ENCODE measurements at places on chromosomes 1 and 21.
A peak's percentile ranks its signal among the peaks of the same experiment; 100 is the strongest.

GRCh38 chr1:211833174-211833820 is 2.7 kb upstream of the LPGAT1 start:
- DNase-seq: no peak

DNA sequence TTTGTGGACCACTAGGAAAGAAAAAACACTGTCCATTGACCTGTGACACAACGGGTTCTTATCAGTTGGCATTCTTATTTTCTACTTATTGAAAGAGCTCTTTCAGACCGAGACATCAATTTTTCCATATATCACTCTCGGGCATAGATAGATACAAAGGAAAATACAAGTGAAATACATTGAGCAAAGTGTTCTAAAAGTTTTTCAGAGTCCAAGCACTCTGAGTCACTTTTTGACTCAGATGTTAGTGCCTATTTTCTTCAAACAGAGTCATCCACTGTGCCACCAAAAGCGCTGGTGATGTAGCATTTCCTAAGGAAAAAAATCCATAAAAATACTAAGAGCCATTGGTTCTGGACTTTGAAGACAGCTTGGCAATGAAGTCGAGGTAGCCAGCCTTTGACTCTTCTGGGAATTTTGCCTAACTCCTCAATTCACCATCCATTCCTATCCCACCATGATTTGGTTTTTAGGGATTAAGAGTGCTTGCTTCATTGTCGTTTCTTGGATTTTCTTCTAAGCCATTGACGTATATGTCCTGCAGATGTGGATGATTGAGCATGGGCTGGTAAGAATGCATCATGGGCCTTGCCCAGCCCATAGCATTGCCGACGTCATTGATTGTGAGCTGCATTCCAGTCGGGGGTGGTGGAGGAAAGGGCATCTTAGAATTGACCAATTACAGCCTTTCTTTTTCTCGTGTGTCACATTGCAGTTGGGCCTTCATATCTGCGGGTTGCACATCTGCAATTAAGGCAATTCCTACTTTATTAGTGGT is 10.6 kb downstream of the GALNT2 start:
- no peak for DNase-seq

GRCh38 chr1:187839873-187840272 is 1011.1 kb downstream of the PLA2G4A start:
- no peak for DNase-seq

GRCh38 chr1:161388639-161389038 is 21.0 kb upstream of the CFAP126 start:
- DNase-seq: no peak

- DNase-seq: no peak
Observed at GRCh38 chr1:20551161-20551560, 1.2 kb upstream of the FAM43B start.

GRCh38 chr1:26276432-26276838 is 3.5 kb upstream of the SH3BGRL3 start:
- DNase-seq: no peak

DNA sequence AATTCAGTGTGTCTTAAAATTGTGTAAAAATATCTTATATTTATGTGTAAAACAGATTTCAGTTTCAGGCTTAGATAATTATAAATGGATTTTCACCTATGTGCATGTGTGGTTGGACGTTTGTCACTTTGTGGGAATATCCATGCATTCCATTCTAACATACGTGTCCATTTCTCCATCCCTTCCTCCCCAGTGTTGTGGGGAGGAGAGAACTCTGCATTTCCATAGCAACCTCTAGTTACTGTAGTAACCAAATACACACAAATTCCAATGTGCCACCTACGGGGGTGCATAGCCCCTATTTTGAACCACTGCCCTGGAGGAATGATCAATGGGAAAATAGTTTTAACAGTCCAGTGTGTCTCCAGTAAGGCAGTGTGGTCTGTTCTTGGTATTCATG is 79.0 kb downstream of the RASAL2 start:
- no peak for DNase-seq

DNA sequence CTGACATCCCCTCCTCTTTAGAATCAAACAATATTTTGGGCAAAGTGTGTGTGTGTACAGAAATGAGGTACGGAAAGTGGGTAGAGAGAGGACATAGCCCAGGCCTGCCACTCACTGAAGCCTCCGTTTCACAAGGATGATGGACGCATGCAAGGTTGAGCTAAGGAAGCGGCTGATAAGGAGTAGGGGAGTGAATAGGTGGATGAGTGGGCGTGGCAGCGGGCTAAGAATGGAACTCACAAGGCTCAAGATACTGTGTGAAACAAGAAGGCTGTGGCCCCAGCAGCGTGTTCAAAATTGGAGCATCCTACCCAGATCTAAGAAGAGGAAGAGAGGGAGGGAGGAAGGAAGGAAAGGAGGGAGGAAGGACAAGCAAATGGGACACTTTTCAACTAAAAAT is 37.5 kb downstream of the VWA5B1 start:
- DNase-seq: no peak

DNA sequence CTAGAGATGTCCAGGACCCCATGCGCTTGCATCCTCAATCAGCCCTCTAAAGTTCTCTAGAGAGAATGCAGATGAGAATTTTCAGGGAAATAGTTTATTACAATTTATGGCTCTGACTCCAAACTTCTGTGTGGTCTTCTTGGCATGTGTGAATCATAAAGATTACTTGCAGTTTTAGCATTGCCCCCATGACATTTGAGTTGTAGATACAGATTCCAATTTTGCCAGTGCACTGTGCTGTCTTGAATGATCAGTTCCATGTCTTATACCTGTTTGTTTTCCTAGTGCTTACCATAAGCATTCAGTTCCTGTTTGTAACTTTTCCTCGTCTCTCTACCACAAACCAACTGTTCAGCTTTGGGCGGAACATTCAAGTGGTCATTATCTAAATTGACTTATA is 4.8 kb downstream of the KRTAP21-3 start:
- DNase-seq: no peak

- DNase-seq: no peak
Observed at GRCh38 chr1:200934676-200935245, 40.1 kb downstream of the INAVA start.

- DNase-seq: no peak
Observed at GRCh38 chr1:80666073-80666472, 1134.7 kb upstream of the ADGRL2 start.

GRCh38 chr1:33301273-33301984 is 19.5 kb downstream of the A3GALT2 start:
- DNase-seq: no peak

DNA sequence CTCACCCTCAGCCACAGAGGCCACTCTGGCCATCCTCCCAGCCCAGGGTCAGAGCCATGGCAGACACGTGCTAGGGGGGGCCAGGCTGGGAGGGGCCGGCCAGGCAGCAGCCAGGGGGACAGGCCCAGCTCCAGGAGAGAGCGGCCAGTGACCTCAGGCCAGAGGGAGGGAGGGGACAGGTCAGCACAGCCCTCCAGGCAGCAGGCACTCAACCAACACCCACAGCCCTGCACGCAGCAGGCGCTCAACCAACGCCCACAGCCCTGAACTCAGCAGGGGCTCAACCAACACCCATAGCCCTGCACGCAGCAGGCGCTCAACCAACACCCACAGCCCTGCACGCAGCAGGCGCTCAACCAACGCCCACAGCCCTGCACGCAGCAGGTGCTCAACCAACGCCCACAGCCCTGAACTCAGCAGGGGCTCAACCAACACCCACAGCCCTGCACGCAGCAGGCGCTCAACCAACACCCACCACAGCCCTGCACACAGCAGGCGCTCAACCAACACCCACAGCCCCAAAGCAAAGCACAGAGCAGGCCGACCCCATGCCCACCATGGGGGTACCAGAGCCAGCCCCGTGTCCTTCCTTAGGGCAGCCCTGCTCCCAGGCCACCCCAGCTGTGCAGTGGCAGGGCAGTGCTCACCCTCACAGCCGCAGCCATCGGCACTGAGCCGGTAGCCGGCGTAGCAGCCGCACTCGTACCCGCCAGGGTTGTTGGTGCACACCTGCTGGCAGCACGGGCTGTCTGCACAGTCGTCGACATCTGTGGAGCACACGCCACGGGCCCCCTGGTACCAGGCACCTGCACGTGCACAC is 55.9 kb downstream of the ARHGEF16 start:
- no peak for DNase-seq

DNA sequence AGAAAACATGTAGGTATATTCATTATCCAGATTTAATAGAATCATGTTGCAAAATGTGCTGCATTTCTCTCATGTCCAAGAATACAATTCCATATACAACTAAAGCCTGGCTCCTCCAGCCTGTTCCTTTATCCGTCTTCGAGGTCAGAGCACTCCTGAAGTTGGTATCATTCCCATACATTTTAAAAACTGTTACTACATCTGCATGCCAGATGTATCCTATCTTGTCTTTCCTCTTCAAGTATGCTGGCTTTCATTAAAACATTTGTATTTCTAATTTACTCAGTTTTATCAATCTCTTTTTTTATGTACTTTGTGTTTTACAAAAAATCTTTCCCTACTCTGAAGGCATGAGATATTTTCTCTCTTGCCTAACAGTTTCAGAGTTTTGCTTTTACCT is 536.6 kb upstream of the USP24 start:
- DNase-seq: no peak

- DNase-seq: peak; percentile 48
Observed at GRCh38 chr1:201268604-201269151, 14.6 kb upstream of the PKP1 start.

DNA sequence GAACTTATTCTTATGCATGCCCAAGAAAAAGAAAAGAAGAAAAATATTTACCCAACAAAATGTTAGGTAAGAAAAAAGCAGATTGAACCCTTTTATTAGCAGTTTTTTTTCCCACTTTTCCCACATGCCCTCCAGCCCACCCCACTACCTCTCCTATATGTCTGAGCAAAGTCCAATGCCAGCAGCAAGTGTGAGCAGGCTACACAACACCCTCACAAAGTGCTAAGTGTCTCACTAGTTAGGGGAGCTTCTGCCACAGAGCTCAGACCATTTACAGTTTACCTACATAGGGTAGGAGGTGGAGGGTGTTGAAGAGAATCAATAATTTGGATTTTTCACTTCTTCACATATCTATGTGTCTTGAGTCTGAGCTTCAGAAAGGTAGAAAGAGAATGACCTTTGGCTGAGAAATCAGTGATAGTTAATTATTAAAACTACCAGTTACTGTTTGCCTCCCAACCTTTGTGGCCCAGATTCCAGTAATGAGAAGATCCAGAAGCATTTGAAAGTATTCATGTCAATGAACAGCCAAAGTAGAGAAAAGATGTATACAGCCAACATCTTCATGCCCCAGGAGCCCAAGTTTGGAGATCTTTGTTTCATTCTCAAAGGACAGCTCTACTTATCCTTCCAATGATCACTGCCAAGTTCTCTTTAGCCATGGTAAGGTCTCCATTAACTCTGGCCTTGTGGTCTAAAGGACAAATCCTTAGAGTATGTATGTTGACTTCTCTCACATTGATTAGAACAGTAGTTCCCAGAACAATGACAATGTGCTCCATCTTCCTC is 26.2 kb downstream of the OR10J5 start:
- DNase-seq: no peak

- no peak for DNase-seq
Observed at GRCh38 chr21:38236232-38236631, 20.6 kb upstream of the KCNJ15 start.

GRCh38 chr1:202501281-202501680 is 152.8 kb downstream of the PPP1R12B start:
- DNase-seq: no peak

DNA sequence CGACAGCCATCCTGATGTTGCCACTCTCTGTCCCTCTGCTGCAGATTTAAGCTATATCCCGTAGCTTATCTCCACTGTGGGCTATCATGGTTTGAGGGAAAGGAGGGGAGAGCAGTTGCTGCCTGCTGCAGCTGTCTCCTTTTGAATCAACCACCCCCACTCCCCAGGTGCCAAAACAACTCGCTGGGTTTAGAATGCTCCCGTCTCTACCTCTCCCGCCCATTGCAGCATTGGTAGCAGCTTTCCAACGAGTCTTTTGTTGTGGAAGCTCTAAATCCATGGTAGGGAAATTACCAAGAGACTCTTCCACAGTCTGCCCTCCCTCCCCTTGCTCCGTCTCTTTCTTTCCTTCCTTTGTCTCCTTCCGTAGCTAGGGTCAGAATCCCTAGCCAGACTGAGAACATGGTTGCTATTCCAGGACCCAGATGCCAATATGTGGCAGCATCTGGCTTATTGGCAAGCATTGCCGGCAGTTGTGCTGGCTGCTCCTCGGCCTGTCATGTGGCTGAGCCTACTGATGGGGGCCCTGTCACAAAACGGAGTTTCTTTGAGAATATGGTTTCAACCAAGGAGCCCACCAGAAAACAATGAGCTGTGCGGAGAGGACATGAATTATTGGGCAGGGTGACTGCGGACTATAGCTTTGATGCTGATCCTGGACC is 230.7 kb downstream of the RPS6KC1 start:
- no peak for DNase-seq

GRCh38 chr1:206737729-206738201 is 32.8 kb upstream of the IL19 start:
- no peak for DNase-seq

GRCh38 chr1:93079685-93080141 is 630 bp downstream of the MTF2 start:
- no peak for DNase-seq

GRCh38 chr1:108933944-108934343 is 29.3 kb downstream of the CLCC1 start:
- DNase-seq: no peak

DNA sequence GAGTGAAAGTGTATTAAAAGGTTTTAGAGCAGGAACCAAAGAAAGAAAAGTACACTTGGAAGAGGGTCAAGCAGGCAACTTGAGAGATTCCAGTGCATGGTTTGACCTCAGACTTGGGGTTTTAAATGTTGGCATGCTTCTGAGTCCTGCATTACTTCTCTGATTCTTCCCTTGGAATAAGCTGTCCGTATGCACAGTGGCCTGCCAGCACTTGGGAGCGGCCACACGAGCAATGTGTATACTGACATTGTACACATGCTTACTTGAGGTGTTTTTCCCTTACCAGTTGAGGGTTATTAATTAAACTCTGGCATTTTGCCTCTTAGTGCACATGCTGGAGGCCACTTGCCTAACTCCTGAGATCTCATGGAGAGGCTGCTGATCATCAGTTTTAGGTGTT is 786.6 kb upstream of the RGS18 start:
- no peak for DNase-seq

DNA sequence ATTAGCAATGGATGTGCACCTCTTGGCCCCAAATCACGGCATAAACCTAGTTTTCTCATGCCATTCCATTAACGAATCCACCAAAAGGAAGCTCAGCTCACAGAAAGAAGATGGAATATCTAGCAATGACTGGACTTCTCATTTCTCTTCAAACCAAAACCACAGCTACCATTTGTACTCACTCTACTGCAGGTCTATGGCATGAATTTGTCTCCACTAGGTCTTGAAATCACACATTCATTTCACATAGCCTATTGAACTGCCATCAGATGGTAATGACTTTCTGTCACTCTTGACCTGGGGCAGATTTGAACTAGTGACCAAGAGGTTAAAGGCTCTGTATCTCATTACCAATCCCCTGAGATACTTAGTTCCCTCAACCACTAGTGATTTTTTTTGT is 382.7 kb downstream of the DPYD start:
- no peak for DNase-seq
